ENCODE measurements at places on chromosomes 3 and 15. TPM values are rescaled to one million over a fixed set of nuclear protein-coding genes. Genes with fewer than 3 reads are reported as not detected.

- peaks cover 83% of the 10 kb centered on the region for H3K36me3 ChIP-seq
- no peaks in the 10 kb centered on the region for H3K27me3 ChIP-seq
- H3K4me3 ChIP-seq, result no peak overlapping the region
- H3K27ac ChIP-seq, result no peak overlapping the region
- DNase-seq, result no peak
Measured at GRCh38 chr3:45932112-45932511, 11.2 kb upstream of the CXCR6 start.

- H3K27ac ChIP-seq, result no peak overlapping the region
- no peak overlapping the region for H3K4me3 ChIP-seq
- no peaks in the 10 kb centered on the region for H3K27me3 ChIP-seq
- DNase-seq, result no peak
- peaks cover 7% of the 10 kb centered on the region for H3K36me3 ChIP-seq
Measured at GRCh38 chr3:175558261-175558660, 699.1 kb downstream of the NAALADL2 start.

DNA sequence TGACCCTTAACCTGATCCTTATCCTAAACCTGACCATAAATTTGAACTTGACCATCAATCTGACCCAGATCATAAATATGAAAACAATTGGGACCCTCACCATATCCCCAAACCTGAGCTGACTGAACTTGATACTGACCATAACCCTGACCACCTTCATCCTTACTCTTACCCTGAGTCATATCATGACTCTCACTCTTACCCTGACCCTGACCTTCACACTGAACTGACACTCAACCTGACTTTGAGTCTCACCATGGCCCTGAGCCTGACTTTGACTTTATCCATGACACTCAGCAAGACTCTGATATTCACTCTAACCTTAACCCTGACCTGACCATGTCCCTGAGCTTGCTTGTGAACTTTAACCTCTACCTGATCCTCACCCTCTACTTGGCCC, 34.3 kb upstream of the SLC25A26 start:
- no peaks in the 10 kb centered on the region for H3K27me3 ChIP-seq
- H3K4me3 ChIP-seq, result no peak overlapping the region
- H3K4me1 ChIP-seq, result no peaks in the 10 kb centered on the region
- no peaks in the 10 kb centered on the region for H3K36me3 ChIP-seq
- no peak overlapping the region for H3K27ac ChIP-seq

The ST6GAL1 gene
- total RNA-seq, result 82.5 TPM

DNA sequence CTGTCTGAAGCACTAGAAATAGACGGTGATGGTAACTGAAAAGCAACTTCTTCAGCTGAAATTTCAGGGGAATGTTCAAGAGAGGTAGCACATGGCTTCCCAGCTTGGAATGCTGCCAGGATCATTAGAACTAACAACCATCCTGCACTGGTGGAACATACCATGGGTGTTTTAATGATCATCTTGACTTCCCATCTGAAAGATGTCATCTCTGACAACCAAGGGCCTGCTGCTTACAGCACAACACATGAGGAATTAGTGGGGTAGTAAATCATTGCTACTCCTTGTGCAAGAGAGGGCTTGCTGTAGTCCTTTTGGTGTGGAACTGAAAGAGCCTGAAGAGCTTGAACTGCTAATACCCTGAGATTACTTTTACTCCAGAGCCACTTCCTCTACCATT, 853.7 kb downstream of the MCTP2 start:
- DNase-seq, result no peak
- no peak overlapping the region for H3K27ac ChIP-seq
- H3K4me3 ChIP-seq, result no peak overlapping the region
- H3K36me3 ChIP-seq, result no peaks in the 10 kb centered on the region
- 0 out of 2 replicates have a peak, but pooled peaks cover 3% of the 10 kb centered on the region for H3K4me1 ChIP-seq

The WNT5A gene
- total RNA-seq, result 5.4 TPM

DNA sequence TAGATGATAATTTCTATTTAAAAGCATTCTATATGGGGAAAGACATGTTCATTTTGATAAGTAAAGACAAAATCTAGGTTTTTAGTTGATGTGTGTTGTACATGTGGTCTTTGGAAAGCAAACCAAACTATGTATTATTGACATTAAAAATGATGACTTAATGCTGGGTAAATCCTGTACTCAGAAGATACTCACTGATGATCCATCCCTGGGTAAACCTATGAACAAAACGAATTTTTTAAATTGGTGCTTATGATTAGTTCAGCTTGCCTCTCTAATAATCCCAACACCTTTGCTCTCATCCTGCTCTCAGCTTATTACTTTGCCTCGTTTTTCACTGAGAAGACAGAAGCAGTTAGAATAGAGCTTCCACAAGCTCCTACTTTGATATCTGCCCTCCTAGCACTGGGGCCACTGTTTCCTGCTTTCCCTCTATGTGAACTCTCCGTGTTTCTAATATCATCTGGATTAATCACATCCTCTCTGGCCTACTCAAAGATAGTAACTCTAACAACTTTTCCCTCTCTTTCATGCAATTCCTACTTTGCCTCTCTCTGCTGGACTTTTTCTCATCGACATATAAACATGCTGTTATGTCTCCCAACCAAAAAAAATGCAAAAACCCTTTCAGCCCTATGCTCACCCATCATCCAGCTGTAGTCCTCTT, 29.3 kb downstream of the RARRES1 start:
- no peaks in the 10 kb centered on the region for H3K27me3 ChIP-seq
- H3K4me3 ChIP-seq, result no peak overlapping the region
- H3K27ac ChIP-seq, result no peak overlapping the region
- 0 out of 2 replicates have a peak, but pooled peaks cover 5% of the 10 kb centered on the region for H3K36me3 ChIP-seq

The RTP3 gene
- total RNA-seq, result not detected

The REC114 gene
- total RNA-seq, result not detected

- no peak overlapping the region for H3K4me3 ChIP-seq
- peaks cover 4% of the 10 kb centered on the region for H3K27me3 ChIP-seq
- no peak overlapping the region for H3K27ac ChIP-seq
- H3K36me3 ChIP-seq, result no peaks in the 10 kb centered on the region
Measured at GRCh38 chr3:16890597-16891333, 6.0 kb downstream of the PLCL2 start.

DNA sequence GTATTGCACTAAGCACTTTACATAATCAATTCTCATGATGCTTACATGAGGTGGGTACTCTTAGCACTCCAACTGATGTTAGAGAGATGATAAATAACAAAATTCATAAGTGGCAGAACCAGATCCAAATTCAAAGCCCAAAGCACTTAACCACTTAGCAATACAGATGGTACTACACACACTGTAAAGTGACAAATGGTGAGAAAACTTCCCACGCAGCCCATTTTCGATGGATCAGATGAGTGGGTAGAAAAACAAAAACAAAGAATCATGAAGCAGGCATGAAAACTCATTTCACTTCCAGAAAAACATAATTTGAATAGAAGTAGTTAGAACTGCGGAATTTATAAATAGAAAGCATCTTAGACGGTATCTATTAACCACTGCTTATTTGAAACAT, 66.2 kb downstream of the FRMD4B start:
- no peak overlapping the region for H3K27ac ChIP-seq
- H3K27me3 ChIP-seq, result no peaks in the 10 kb centered on the region
- H3K36me3 ChIP-seq, result no peaks in the 10 kb centered on the region
- DNase-seq, result no peak
- peaks cover 8% of the 10 kb centered on the region for H3K4me1 ChIP-seq

The TEX9 gene
- 12.2 TPM for total RNA-seq

GRCh38 chr3:142946861-142947260, 16.6 kb downstream of the PAQR9 start:
- H3K27me3 ChIP-seq, result no peaks in the 10 kb centered on the region
- no peaks in the 10 kb centered on the region for H3K36me3 ChIP-seq
- H3K4me1 ChIP-seq, result peaks cover 6% of the 10 kb centered on the region
- H3K4me3 ChIP-seq, result no peak overlapping the region
- no peak for DNase-seq
- no peak overlapping the region for H3K27ac ChIP-seq

DNA sequence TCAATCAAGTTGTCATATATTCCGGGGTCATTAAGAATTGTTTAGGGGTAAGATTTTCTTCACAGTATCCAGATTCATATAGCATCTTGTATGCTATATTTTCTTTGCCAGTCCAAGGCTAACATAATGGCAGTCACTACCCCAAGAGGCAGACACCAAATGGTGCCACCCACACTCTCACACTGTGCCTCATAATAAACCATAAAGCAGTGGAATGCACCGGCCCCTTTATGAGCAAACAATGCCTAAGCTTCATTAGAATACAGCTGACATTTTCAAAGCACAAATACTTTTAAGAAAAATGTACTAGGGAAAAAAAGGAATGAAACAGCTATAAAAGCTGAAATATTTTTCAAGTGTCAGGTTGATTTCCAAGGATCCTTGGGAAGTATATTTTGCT, 121.6 kb downstream of the TFDP2 start:
- H3K27ac ChIP-seq, result peak overlapping the region; percentile 86
- DNase-seq, result no peak
- peaks cover 21% of the 10 kb centered on the region for H3K4me1 ChIP-seq
- peaks cover 7% of the 10 kb centered on the region for H3K36me3 ChIP-seq

The FAM107A gene
- total RNA-seq, result 0.31 TPM

GRCh38 chr3:128285042-128285966, 132.0 kb downstream of the EEFSEC start:
- peaks cover 66% of the 10 kb centered on the region for H3K4me1 ChIP-seq
- no peak for DNase-seq

- DNase-seq, result no peak
- peaks cover 36% of the 10 kb centered on the region for H3K4me1 ChIP-seq
- peak overlapping the region; percentile 99 for H3K27ac ChIP-seq
- peak overlapping the region; percentile 97 for H3K4me3 ChIP-seq
- H3K36me3 ChIP-seq, result no peaks in the 10 kb centered on the region
Measured at GRCh38 chr3:196287090-196287439, 461 bp downstream of the PCYT1A start.

- H3K4me3 ChIP-seq, result no peak overlapping the region
- no peaks in the 10 kb centered on the region for H3K36me3 ChIP-seq
- H3K4me1 ChIP-seq, result peaks cover 4% of the 10 kb centered on the region
- no peaks in the 10 kb centered on the region for H3K27me3 ChIP-seq
- DNase-seq, result no peak
Measured at GRCh38 chr15:94259863-94260262, 28.5 kb downstream of the MCTP2 start.

The CCRL2 gene
- total RNA-seq, result not detected

The SRGAP3 gene
- total RNA-seq, result 12.1 TPM

The POC1A gene
- 31.3 TPM for total RNA-seq

GRCh38 chr3:19632099-19633074, 301.6 kb downstream of the EFHB start:
- peaks cover 2% of the 10 kb centered on the region for H3K36me3 ChIP-seq
- DNase-seq, result no peak
- no peak overlapping the region for H3K4me3 ChIP-seq
- no peak overlapping the region for H3K27ac ChIP-seq

The NLGN1 gene
- 15.7 TPM for total RNA-seq

- H3K27me3 ChIP-seq, result no peaks in the 10 kb centered on the region
- no peak for DNase-seq
- no peak overlapping the region for H3K4me3 ChIP-seq
- no peak overlapping the region for H3K27ac ChIP-seq
- no peaks in the 10 kb centered on the region for H3K36me3 ChIP-seq
Measured at GRCh38 chr3:80771085-80771484, 990.4 kb downstream of the GBE1 start.

GRCh38 chr3:14793126-14793857, 25.5 kb upstream of the FGD5 start:
- no peak overlapping the region for H3K4me3 ChIP-seq
- peaks cover 18% of the 10 kb centered on the region for H3K4me1 ChIP-seq

The FBXL2 gene
- total RNA-seq, result 2.9 TPM

The TMOD3 gene
- 38.8 TPM for total RNA-seq

The GOLGA6L10 gene
- total RNA-seq, result 5.1 TPM

DNA sequence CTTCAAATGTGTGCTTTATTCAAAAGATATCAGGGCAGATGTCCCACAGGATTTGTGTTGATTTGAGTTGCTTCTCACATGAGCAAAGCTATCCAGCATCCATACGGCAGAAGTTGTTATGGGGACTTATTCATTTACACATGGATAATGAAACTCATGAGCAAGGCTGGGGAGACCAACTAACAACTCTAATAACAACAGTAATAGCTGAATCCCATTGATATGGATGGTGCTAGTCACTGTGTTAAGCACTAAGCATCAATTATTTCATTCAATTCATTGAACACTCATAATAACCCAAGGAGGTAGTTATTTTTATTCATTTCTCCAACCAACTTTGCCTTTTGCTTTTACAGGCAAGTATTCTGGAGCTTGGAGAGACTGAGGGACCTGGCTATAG, 1094.2 kb upstream of the CFAP20DC start:
- no peak overlapping the region for H3K4me3 ChIP-seq
- no peaks in the 10 kb centered on the region for H3K27me3 ChIP-seq
- H3K4me1 ChIP-seq, result peaks cover 18% of the 10 kb centered on the region
- DNase-seq, result no peak
- no peak overlapping the region for H3K27ac ChIP-seq
- no peaks in the 10 kb centered on the region for H3K36me3 ChIP-seq

The GTPBP8 gene
- total RNA-seq, result 18.6 TPM

The WDR93 gene
- not detected for total RNA-seq

GRCh38 chr3:138809500-138810256, 25.1 kb downstream of the PIK3CB start:
- no peak overlapping the region for H3K4me3 ChIP-seq

GRCh38 chr3:120432150-120432860, 18.5 kb downstream of the FSTL1 start:
- peak; percentile 64 for DNase-seq
- H3K27ac ChIP-seq, result peak overlapping the region; percentile 95
- no peaks in the 10 kb centered on the region for H3K27me3 ChIP-seq
- H3K4me1 ChIP-seq, result peaks cover 74% of the 10 kb centered on the region

GRCh38 chr3:65712140-65712539, 326.6 kb downstream of the MAGI1 start:
- no peaks in the 10 kb centered on the region for H3K36me3 ChIP-seq
- H3K27ac ChIP-seq, result 0 out of 2 replicates have a peak overlapping the region, but pooled peaks have one; percentile 46
- peaks cover 54% of the 10 kb centered on the region for H3K4me1 ChIP-seq
- DNase-seq, result no peak

- H3K4me3 ChIP-seq, result no peak overlapping the region
- DNase-seq, result no peak
- H3K4me1 ChIP-seq, result no peaks in the 10 kb centered on the region
- H3K27me3 ChIP-seq, result no peaks in the 10 kb centered on the region
- H3K36me3 ChIP-seq, result no peaks in the 10 kb centered on the region
Measured at GRCh38 chr15:83746231-83746630, 92.3 kb downstream of the ADAMTSL3 start.

DNA sequence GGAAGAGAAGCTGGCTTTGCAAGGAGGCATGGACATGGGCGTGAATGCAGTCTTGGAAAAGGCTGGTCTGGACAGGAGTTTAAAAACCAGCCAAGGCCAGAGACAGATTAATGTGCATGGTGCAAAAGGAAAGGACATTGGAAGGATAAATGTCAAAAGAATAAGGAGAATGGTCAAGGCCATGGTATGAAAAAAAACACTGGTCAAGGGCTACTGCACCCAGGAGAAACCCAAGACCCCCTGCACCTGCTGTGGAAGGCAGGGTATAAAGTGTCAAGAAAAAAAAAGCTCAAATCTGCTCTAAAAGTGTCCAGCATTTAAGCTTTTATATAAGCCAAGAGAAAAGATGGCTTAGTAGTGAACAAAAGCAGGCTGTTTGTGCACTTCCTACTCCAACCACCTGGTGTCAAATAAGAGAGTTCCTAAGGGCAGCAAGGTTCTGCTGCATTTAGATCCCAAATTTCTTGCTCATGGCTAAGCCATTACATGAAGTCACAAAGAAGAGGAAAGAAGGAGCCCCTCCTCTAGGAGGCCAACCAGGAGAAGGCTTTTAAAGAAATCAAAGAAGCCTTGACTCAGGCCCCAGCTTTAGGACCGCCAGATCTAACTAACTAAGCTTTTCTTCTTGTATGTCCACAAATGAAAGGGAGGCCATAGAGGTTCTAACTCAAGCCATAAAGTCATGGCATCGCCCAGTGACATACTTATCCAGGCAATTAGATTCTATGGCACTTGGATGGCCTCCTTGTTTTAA, 16.9 kb downstream of the CCR4 start:
- H3K4me3 ChIP-seq, result no peak overlapping the region
- DNase-seq, result no peak
- H3K27me3 ChIP-seq, result peaks cover 3% of the 10 kb centered on the region
- no peak overlapping the region for H3K27ac ChIP-seq
- H3K36me3 ChIP-seq, result peaks cover 35% of the 10 kb centered on the region
- no peaks in the 10 kb centered on the region for H3K4me1 ChIP-seq
